ENCODE measurements at places on chromosomes 11 and 22.

DNA sequence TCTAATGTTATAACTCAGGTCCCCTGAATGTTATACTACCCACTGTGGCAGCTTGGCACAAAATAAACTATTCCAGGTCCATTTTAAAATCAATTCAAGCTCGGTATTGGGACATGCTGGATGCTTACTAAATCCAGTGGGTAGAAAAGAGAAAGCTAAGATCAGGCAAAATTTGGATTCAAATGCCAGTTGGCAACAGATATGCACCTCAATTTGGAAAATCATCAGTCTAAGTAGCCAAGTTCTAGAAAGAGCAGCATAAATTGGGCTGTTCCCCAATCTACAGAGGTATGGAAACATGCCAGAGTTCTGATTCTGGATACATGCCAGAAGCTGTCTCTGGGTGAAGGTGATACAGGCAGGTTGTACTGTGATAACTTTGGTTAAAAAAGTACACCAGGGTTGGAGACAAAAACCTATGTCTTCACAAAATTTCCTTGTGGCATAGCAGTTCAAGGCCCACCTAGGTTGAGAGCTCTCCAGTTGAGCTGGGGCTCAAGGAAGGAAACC lies 427.8 kb downstream of the LRRC4C start:
- no peak for DNase-seq

DNA sequence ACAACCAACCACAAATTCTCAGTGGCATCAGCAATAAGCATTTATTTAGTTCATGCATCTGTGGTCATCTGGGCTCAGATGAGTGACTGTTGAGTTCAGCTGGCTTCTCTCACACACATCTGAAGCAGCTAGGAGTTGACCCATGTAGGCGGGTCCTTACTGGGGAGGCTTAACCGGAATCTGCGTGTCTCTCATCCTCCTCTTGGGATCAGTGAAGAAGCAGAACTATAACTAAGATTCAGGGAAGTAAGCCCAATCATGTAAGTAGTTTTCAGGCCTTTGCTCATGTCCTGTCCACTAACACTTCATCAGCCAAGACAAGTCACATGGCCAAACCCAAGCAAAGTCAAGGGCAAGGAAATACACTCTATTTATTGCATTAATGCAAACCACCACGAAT lies 236.2 kb downstream of the C11orf87 start:
- no peak for DNase-seq

DNA sequence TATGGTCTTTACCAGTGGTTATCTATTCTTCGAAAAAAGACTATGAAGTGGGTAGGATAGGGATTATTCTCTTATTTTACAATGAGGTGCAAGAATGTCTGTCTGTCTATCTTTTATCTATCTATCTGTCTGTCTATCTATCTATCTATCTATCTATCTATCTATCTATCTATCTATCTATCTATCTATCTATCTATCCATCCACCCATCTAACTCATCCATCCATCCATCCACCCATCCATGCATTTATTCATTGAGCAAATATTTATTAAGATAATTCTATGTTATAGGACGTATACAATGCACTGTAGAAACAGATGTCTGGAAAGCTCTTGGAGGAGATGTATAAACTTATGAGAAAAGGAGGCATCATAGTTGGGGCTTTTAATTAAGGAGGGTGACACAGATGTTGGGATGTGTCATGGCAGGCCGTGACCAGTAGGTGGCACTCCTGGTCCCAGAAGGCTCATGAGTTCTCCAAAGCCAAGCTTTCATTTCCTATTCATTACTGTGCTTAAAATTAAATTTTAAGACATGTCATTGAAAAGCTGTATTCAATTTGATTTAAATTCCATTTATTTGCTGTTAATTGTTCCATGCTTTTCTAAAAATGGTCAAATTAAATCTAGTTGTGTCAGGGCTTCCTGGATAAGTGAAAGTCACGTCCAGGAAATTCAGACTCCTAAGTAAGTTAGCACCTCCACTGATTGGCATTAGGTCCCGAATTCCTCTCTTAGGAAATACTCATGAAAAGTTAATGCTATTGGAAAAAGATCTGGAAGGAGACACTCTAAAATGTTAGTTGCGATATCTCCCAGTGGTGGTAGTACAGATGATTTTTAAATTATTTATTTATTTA lies 19.0 kb upstream of the E2F8 start:
- no peak for DNase-seq

- DNase-seq = peak; percentile 56
Observed at GRCh38 chr22:35914665-35915476, 113.8 kb downstream of the RBFOX2 start.

DNA sequence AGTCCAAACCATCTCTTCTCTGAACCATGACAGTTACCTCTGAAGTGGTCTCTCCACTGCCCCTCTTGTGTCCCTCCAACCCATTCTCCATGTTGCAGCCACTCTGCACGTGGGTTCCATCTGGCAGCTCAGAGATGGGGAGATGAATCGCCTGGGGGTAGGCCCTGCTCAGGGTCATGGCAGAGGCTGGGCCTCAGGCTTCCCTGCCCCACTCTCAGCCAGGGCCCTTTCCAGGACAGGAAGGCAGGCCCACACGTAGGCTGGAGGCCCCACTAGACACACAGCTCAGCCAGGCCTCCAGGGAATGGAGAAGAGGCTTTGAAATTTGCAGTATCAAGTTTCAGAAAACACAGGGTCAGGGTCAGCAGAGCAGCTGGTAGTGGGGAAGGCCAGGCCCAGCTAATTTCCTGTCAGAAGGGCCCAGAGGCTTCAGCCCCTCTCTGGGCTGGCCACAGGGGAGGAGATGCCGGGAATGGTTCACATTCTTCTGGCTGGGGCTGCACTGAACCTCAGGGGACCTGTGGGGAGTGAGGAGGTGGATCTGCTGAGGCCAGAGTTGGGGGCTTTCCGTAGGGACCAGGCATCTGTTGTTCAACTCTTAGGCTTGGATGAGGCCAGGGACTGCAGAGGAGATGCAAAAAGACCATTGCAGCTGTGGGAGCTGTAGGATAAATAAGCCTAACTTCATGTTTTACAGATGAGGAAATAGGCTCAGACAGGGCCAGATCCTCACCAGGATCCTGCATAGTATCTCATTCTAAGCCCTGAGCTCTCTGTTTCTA lies 101.6 kb downstream of the SWAP70 start:
- no peak for DNase-seq

GRCh38 chr22:38398609-38399461 lies 56.2 kb downstream of the KCNJ4 start:
- no peak for DNase-seq

DNA sequence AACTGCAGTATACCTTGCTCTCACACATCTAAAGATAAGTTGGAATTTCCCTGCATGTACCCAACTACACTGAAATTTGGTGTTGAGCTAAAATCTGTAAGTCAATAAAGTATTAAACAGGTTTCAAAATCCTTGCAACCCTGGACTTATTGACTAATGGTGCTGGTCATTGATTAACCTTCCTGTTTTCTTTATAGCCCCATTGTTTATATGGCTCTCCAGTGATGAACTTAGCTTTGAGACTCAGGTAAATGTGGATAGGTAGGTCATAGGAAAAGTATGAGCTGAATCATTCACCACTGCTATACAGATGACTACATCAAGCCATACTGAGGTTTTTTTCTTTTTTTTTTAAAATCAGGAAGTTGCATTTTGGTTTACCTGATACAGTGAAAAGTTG lies 132.7 kb downstream of the FAT3 start:
- DNase-seq = peak; percentile 60
